ENCODE measurements at places on chromosomes 7 and 10.

- DNase-seq, result peak; percentile 24
These were observed 314.3 kb upstream of the ZMIZ1 start for GRCh38 chr10:78754269-78755062.

GRCh38 chr10:123848564-123849457 is 42.8 kb downstream of the CPXM2 start:
- peak; percentile 14 for DNase-seq

DNA sequence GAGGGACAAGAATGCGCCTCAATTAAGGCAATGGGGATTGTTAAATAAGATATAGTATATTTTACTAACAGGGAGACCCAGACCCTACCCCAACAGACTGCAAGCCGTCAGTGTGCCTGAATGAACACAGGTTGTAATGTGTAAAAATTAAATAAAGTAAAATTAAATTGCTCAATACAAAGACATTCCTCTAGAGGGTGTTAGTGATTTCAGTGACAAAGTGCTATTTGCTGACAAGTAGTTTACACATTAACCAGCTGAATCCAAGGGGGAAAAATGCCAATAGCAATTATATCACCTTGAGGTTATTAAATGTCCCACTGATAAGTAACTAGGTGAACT is 110.5 kb downstream of the EBF3 start:
- DNase-seq, result no peak

DNA sequence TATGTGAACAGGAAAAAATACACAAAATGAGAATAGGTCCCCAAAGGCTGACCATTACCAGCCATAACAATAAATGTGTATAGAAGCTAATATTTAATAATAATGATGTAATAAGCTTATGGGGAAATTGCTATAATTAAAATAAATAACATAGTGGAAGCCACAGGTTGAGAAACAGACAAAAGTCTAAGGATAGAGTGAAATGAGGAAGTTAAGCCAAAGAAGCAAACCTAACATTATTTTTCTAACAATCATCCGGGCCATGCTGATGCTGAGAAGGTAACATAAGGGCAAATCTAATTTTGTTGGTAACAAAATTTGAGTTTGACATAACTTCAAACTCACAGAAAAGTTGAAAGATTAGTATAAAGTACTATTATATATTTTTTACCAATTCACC is 115.9 kb downstream of the MICU1 start:
- DNase-seq, result peak; percentile 87

DNA sequence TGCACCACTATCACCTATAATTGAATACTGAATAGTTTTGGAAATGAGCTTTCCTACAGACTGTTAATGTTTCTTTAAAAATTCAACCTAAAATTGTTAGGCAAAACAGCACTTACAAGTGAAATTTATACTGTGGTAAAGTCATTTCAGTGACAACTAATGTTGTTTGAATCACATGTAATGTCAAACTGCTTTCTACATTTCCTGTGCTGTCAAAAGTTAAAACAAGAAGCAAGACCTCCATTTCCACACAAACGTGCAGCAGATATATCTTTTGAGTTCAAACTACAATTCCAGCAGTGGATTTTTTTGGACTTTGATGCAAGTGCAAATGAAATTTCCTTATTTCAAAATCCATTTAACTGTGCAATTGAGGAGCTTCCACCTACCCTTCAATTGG is 199.8 kb downstream of the RNLS start:
- peak; percentile 27 for DNase-seq

DNA sequence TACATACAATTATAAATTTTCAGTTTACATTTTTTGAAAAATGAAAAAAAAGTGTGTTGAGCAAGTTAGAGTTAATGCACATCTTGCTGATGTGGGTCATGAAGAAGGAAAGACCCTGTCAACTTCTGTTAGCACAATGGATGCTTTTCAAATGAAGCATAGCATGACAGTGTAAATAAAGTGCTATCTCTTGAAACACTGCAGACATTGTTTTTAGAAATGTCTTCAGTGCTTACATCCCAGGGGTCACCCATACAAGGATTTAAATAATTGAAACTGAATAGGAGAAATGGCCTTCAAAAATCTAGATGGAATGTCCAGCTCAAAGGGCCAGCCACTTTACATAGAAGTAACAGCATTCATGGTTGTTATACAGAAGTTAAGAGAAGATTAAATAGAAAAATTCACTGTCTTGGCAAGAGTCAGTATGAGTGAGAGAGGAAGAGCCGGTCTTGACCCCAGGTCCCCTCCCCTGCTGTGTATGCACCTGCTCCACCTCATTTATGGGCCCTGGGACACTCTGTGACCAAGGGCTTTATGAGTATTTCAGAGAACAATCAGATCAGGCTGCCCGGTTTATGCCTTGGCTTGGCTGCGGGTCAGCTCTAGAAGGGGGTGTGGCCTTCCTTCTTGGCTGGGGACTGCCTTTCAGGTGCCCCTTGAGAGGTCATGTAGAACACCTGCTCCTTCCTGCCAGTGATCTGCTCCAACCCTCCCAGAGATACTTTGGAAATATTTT is 237.7 kb upstream of the TMEM72 start:
- DNase-seq, result no peak

- DNase-seq, result no peak
These were observed 50.6 kb upstream of the RET start for GRCh38 chr10:43026039-43026973.

DNA sequence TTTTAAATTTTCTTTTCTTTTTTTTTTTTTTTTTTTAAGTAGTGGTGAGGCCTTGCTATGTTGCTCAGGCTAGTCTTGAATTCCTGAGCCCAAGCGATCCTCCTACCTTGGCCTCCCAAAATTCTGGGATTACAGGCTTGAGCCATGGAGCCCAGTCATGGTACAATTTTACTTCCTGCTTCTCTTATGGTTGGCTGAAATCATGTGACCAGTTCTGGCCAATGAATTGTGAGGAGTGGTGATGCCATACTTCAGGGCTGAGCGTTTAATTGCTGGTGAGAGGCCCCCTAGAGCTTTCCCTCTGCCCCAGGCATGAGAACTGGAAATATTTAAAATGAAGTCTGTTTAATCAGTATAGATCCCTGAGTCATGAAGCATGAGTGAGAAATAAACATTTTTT is 22.2 kb upstream of the BAIAP2L1 start:
- no peak for DNase-seq

GRCh38 chr7:80770675-80771081 is 132.2 kb downstream of the CD36 start:
- no peak for DNase-seq

GRCh38 chr10:86423739-86424138 is 57.1 kb upstream of the GRID1 start:
- no peak for DNase-seq

GRCh38 chr7:126065766-126066165 is 1136.1 kb upstream of the POT1 start:
- DNase-seq, result no peak

DNA sequence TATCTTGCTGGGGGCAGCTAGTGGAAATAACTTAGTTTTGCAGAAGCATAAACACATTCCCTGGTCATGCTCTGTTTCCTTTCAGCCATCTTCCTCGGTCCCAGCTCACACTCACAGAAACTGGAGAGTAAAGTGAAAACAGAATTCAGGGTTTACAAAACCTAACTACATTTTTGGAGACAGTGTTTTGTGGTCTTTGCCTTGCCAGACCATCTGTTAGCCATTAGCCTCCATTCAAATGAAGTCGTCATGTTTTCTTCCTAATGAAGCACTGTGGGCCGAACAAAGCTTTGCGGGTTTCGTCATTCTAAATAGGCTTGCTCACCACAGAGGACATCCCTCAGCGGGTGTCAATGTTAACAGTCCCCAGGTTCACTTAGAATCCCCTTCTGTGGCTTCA is 214.6 kb upstream of the TMEM72 start:
- DNase-seq, result no peak

GRCh38 chr7:98613601-98614425 is 3.3 kb upstream of the NPTX2 start:
- DNase-seq, result peak; percentile 4

GRCh38 chr7:117220836-117221235 is 102.0 kb downstream of the WNT2 start:
- no peak for DNase-seq

GRCh38 chr7:49763791-49764190 is 9.6 kb upstream of the VWC2 start:
- no peak for DNase-seq

Measured in AML-193 (cell line).